ENCODE measurements at places on chromosomes 2 and 18. TPM values are rescaled to one million over a fixed set of nuclear protein-coding genes. Genes with fewer than 3 reads are reported as not detected.

UGT1A10 gene
- not detected for total RNA-seq

- no peak for DNase-seq
Measured at GRCh38 chr2:178391701-178392100, 59.3 kb downstream of the PRKRA start.

GCG gene
- total RNA-seq = not detected

DNA sequence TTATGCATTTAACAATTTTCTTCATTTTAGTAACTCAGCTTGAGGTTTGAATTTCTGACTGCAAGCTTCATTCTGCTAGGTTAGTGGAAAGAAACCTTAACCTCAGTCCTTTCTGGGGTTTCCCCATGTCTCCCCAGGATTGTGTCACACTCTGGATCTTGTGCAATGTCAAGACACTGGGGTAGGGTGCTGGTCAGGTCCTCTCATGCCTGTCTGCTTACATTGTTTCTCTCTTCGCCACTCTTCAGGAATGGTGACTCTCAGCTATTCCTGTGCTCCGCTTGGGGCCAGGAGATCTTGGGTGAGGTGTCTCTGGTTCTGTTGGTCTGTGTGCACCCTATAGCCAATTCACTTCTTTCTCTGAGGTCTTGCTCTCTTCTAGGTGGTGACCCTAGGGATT lies 23.9 kb downstream of the CTLA4 start:
- peak; percentile 43 for DNase-seq

GRCh38 chr2:44245083-44245861 lies 30.0 kb upstream of the SLC3A1 start:
- peak; percentile 100 for DNase-seq

DNA sequence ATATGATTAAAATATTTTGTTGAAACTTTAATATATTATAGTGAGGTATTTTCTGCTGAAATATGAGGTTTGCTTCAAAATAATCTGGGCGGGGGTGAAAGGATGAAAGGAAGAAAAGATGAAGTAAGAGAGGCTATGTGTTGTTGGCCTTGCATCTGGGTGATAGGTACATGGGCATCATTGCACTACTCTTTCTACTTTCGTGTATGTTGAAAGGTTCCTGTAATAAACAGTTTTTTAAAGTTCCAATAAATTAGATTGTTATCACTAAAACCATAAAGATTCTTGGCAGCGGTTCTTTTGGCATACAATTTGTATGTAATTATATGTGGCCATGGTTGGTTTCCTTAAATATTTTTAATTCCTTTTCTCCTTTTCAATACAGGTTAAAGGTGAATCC lies 23.6 kb upstream of the MSH2 start:
- DNase-seq = no peak

All from renal cortical epithelial cell (primary cell).